Stimulated activated CD4-positive, alpha-beta T cell treated with anti-CD3 and anti-CD28 coated beads, Interleukin-2, amount 100 ng/mL, for 48 hours (primary cell): ENCODE measurements at places on chromosomes 1 and 21.

- no peak for DNase-seq
These were observed 37.3 kb upstream of the F3 start for GRCh38 chr1:94578856-94579255.

DNA sequence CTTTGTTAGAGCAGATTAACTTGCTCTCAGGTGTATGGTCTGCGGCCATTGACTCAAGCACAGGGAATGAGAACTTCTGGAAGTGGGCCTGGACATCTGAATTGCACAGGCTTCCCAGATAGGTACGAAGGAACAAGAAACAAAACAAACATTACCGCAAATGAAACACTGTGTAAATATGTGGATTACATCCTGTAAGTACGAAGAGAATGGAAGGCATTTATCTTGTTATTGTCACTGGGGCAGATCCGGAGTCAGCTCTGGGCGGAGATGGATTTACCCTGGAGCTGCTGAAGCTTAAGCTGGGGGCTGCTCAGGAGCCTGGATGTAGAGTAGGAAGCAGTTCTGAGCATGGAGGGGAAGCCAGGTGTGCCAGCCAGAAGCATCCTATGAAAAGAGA is 6.8 kb downstream of the HES2 start:
- no peak for DNase-seq

- DNase-seq = no peak
These were observed 3.2 kb upstream of the ADIPOR1 start for GRCh38 chr1:202961220-202961880.

DNA sequence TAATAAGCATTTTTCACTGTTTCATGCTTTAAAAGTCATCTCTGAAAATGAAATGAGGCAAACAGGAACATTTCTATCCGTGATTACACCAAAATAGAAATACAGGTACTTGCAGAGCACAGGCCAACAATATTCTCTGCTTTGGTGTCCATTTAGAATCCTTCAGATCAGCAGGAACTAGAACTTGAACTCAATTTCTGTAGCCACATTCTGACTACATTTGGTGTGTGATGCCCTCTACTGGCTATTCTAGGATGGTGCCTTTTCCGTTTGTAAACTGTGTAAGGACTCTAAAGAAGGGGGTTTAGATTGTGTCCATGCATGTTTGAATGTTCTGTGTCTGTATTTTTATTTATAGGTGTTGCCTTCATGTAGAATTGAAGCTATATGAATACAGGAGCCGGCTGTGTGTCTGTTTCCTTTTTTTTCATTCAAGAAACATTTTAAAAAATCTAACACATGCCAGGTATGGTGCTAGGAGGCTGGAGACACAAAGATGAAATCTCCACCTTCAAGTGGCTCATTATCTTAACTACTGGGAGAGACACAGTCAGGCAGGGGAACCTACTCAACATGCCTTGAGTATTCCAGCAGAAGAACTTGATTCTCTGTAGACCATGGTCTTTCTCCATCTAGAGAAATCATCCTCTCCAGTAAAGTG is 7.6 kb upstream of the ZNF326 start:
- peak; percentile 26 for DNase-seq

DNA sequence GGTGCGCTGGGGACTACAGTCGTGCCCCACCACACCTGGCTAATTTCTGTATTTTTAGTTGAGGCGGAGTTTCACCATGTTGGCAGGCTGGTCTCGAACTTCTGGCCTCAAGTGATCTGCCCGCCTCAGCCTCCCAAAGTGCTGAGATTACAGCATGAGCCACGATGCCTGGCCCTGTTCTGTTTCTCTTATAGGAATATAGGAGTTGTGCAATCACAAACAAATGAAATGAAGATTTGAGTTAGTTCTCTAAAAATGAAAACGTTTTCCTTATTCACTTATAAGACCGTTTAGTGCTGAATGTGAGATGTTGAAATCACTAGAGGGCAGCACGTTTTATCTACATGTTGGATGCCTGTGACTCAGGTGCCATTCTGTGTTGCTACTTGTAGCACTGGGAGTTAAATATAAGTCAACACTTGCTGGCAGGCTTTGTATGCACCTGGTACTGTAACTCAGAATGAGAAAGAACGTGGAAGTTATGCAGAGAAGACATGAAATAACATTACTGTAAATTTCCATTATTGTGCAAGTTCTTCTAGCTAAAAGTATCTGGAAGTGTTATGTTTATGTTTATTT is 45.8 kb downstream of the MIGA1 start:
- no peak for DNase-seq

GRCh38 chr1:212608959-212609700 is 569 bp downstream of the ATF3 start:
- peak; percentile 24 for DNase-seq

GRCh38 chr1:64184003-64184440 is 19.4 kb upstream of the UBE2U start:
- DNase-seq = no peak

DNA sequence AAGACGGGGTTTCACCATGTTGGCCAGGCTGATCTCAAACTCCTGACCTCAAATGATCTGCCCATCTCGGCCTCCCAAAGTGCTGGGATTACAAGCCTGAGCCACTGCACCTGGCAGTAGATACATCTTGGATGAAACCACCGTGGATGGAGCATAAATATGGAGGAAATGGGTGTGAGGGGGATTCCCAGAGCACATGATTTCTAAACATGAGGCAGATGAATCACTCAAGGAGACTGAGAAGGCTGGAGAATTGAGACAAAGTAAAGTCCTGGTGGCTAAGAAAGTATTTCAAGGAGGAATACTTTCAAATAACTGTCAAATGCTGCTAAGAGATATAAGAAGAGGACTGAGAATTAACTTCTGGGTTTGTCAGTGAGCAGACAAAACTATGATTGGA is 5.4 kb upstream of the PGBD5 start:
- DNase-seq = no peak

DNA sequence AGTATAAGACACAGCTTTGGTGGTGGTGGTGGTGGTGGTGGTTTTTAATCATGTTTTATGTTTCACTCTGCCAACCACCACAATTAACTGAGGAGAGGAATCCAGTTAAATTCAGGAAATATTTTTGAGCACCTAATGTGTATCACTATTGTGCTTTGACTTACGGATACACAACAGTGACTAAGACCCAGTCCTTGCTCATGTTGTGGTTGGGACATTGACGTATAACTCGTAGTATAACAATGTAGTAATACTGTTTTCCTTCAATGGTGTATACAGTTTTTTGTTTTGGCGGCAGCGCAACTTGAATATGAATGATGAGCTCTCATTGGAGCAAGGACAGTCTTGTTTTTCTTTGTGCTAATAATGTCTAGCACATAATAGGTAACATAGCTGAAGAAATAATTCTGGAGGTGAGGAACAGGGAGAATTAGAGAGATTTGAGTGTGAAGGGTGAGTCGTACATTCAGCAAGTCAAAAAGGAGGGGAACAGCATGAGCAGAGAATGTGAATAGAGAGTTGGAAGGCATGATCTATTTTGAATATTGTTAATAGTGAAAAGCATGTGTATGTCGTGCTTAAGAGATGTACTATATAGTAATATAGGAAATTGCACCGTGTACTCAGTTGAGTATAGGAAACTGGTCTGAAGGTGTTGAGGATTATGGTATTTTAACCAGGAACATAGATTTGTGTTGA is 5.5 kb downstream of the CACYBP start:
- no peak for DNase-seq

- no peak for DNase-seq
These were observed 30.6 kb downstream of the GNAI3 start for GRCh38 chr1:109578947-109579443.

DNA sequence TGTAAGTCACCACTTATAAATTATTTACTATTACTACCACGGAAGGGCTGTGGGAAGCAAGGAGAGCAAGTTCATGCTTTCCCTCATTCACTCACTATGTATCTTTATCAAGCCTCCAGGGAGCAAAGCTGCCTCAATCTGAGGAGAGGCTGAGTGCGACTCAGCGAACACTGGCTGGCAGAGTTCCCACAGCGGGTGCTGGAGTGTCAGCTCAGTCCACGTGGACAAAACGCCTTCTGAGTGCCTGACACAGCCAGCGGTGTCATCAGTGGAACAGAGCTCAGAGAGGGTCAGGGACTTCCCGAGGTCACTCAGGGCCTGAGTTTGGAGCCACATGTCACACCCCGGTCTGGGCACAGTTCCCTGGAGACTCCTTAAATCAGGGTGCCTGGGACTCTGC is 16.9 kb downstream of the MATN1 start:
- no peak for DNase-seq

DNA sequence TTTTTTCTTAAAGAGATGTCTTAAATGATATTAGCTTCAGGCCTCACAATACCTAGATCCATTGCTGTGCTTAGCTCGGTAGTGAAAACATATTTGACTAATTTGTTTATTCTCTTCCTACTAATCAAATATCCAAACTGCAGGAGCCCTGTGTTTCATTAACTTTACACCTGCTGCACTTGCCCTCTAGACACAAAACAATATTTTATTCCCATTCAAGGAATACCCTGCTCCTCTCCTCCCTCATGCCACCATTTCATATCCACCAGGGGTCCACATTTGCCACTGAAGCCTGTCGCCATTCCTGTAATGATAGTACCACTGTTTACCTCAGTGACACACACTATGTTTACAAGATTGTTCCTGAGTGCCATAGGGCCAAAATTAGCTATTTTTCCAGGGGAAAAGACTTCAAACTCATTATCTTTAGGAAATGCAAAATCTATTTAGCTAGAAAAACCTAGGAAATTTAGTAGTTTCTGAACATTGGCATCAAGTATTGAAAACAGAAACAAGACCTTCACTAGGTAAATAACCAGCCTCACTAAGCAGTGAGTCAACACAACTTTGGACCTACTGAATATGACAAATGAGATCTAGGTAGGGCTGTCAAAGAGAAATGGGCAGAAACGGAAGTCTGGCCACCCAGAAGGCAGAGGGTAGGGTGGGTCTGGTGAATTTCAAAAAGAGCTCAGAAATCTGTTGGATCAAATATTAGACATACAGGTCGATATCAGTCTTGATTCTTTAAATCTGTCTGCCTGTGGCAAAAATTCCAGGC is 134.6 kb upstream of the KCNK1 start:
- DNase-seq = no peak

- DNase-seq = no peak
These were observed 35.2 kb upstream of the MUTYH start for GRCh38 chr1:45375104-45376090.

GRCh38 chr21:31346256-31346821 is 2.3 kb upstream of the TIAM1 start:
- no peak for DNase-seq

- DNase-seq = no peak
These were observed 153.3 kb downstream of the TOMM20 start for GRCh38 chr1:234975122-234975940.

GRCh38 chr1:9985001-9985400 is 12.0 kb upstream of the RBP7 start:
- no peak for DNase-seq

DNA sequence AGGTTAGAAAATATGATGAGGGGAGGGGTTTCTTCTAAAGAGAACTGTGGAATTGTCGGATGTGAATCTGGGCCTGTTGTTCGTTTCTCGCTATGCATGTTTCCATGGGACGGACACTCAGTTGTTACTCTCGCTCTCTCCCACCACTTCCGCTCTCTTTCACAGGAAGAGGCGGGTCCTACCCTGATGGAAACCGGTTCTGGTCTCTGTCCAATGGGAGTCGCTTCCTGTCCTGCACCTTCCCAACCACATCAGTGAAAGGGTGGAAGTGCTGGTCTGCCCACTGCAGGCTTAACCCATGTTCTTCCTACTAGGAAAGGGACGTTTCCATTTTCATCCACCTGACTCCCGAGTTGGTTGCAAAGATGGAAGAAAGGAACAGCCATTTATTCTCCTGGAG is 119.4 kb downstream of the KCNJ15 start:
- no peak for DNase-seq

DNA sequence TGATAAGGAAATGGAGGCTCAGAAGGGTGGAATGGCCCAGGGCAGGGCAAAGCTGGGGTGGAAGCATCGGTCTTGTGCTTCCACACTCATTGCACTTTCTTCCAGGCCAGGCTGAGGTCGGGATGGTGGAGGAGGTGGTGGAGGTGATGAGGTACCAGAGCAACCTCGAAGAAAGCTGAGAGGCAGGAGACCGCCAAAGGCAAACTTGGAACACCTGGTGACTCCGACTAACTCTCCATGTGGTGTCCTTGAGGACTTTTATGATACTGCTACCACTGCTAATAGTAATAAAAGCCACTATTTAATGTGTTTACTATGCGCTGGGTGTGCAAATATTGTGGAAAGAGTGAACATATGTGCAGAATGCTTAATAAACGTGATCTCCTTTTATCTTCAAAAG is 16.9 kb upstream of the BTG2 start:
- no peak for DNase-seq

- DNase-seq = no peak
These were observed 35.2 kb upstream of the KIRREL1 start for GRCh38 chr1:157958263-157958662.

DNA sequence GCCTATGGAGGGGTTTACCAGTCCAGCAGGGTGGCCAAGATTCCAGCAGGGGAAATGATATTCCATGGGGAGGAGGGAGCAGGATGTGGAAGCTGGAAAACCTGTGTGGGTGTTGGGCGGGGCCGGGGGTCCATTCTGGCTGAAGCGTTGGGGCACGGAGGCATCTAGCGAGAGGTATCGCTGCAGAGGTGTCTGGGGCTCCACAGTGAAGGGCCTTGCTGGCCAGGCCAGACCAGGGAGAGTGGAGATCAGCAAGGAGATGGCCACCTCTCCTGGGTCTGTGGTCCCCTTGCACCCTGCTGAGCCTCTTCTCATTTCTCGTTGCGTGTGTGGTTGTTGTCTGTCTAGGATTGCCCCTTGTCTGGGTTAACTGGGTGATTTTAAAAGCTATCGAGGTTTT is 6.2 kb downstream of the COQ8A start:
- DNase-seq = no peak
